ENCODE measurements at places on chromosomes 1 and 21.
A peak's percentile ranks its signal among the peaks of the same experiment; 100 is the strongest.

DNA sequence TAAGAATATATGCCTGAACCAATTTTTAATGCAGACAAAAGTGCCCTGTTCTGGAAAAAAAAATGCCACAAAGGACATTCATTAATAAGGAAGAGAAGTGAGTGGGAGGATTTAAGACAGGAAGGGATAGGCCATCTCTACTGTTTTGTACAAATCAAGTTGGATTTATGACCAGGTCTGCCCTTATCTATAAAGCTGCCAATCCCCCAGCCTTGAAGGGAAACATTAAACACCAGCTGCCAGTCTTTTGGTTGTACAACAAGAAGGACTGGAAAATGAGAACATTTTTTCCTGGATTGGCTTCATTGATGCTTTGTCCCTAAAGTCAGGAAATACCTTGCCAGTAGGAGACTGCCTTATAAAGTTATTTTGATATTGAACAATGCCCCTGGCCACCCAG lies 444.0 kb downstream of the NPHP4 start:
- DNase-seq = no peak

DNA sequence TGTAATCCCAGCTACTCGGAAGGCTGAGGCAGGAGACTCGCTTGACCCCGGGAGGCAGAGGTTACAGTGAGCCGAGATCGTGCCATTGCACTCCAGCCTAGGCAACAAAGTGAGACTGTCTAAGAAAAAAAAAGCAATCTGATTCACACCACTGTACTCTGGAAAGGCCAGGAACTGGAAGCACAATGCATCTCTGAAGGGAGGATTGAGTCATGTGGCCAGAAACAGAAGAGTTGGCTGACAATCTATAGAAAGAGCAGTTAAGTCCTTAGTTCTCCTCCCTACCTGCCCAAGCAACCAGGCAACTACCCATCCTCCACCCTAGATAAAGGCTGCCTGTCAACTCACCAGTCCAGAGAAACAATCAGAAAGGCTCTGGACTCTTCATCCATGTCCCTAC lies 45.9 kb downstream of the PIK3R3 start:
- DNase-seq = no peak

- peak; percentile 36 for DNase-seq
These were observed 9.2 kb downstream of the RPS6KA1 start for GRCh38 chr1:26538480-26539412.

DNA sequence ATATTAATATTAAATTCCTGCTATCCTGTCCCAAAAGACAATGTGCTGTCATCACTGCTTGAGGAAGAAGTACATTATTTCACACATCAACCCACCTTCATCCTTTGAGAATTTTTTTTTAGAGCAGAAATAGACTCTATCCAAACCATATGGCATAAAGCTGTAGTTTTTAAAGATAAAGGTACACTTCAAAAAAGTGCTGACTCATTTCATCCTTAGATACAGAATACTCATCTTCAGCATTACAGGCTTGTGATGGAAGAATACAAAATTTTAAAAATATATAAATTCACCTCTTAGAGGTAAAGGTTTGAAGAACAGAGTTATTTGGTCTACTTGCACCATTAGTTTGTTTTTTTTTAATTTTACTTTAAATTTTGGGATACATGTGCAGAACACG lies 126.7 kb upstream of the ERG start:
- no peak for DNase-seq

DNA sequence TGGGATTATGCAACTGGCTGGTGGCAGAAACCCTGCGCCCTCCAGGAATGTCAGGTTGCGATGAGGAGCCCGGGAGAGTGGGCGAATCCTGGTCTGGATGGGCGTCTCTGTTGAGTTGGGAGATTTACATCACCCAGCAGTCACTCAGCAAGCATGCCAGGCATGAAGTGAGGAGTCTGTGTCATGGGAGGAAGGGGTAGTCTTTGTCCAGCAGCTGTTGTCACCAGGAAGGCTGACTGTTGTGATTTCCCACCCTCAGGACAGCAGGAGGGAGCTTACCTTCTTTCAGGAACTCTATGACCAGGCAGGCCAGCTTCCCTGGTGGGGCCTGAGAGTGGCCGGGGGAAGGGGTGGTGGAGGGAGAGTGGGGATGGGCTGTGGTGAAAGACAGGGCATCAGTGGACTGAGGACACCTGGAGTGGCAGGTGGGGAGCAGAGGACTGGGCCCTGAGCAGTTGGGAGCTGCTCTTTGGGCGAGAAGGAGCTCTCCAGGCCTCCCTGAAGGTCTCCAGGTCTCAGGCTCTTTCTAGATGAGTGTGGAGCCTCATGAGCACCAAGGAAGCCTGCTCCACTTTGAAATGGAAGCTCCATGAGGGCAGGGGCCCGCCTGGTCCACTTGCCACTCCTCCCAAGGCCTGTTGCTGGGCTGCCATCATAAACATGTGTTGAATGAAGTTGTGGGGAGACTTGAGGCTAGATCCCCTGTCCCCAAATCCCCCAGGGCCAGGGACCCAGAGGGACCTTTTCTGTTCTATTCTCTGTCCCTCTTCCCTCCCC lies 21.3 kb upstream of the PKP1 start:
- no peak for DNase-seq

- no peak for DNase-seq
These were observed 166.9 kb upstream of the PRMT6 start for GRCh38 chr1:106889583-106889982.

- DNase-seq = no peak
These were observed 5.8 kb downstream of the LRRC8D start for GRCh38 chr1:89826594-89826993.

DNA sequence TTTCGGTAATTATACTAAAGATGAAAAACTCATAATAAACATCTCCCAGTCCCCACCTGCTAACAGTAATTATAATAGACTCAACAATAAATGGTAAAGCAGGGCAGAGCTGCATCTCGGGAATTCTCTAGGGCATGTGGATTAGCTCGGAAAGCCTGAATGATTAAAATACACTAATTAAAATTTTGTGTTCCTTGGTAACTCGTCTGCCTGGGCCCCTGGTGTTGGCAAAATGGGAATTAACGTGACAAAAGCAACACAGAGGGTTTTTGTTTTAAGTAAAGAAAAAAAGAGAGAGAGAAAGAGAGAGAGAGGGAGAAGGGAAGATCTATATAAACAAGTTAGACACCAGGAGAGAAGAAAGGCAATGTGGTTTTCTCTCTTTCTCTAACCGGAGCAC lies 62.1 kb downstream of the CASZ1 start:
- no peak for DNase-seq

DNA sequence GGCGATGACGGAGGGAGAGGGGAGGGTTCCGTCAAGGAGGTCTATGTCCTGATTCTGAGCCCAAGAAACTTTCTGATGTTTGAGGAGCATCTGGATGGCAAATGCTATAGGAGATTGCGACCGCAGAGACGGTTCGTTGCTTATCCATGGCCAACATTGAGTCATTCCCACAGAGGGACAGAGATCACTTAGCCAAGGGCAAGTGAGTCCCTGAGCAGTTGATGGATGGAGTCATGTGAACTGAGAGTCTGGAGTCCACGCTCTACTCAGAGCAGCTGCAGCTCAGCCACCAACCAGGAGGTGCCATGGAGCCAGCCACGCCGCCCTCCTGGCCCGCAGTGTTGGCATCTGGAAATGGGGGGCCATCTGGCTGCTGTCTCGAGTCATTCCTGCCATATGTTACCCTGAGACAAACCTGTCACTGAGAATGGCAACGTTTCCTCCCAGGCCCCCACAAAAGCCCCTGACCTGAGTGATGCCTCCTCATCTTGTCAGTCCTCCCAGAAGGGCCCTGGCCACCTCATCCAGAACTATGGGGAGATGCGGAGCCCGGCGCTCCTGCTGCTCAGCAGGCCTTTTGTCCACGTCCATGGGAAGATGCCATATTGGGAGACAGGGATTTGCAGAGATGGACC lies 58.6 kb downstream of the ATP5PO start:
- no peak for DNase-seq

GRCh38 chr1:1287288-1288110 lies 7.3 kb downstream of the SCNN1D start:
- no peak for DNase-seq

DNA sequence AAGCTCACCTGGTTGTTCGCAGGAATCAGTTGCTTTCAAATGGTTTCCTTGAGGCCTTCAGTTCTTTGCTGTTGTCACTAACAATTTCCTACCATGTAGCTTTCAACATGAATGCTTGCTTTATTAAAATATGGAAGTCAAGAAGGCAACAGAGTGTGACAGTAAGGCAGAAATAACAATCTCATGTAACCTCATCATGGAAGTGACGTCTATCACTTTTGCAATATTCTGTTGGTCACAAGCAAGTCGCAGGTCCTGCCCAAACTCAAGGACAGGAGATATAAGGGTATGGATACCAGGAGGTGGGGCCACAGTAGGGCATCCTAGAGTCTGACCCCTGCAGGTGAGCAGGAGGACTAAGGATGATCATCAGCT lies 296.8 kb upstream of the ZP4 start:
- no peak for DNase-seq

DNA sequence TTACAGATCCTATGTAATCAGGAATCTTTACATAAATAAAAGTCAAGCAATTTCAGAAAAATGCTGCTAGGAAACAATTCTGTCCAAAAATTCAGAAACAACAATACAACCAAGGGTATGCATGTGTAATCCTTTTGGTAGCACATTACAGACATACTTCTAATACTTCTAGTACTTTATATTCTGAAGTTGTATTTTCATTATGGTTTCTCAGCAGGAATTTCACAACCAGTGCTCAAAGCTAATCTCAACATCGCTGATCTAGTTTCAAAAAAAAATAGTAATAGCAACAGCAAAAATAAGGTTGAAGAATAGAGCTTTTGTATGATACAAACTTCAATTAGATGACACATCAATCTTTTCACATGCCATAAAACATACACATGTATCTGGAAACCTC lies 545.2 kb downstream of the LTN1 start:
- no peak for DNase-seq

DNA sequence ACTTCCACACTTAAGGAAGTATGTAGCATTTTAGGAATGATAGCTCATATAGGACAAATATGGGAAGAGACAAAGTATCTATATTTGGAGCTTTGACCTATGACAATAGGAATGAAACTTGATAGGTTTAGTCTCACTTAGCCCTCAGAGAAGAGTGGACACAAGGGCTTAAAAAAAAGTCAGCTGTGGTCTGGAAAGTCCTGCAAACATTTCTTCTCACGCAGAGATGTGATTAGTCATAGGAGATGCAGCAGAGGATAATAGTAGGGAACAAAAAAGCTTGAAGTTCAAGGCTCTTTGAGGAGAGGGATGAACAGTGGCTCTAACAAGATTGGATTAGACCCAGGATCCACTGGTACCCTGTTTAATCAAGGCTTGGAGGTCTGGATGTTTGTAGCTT lies 14.8 kb upstream of the RNF220 start:
- DNase-seq = no peak

DNA sequence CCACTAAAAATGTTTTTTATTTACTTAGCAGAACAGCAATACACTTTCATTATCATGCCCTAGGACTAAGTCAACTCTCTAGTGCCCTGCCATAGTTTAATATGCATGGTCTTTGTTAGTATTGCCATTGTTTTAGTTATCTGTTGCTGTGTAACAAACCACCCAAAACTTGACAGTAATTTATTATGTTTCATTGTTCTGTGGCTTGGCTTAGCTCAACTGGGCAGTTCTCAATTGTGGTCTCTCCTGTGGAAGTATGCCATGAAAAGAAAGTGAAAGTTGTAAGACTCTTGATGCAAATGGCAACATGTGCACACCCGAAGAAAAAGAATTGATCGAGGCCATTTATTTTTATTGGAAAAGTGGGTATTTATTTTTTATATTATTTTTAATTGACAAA lies 206.3 kb upstream of the KCTD3 start:
- DNase-seq = no peak

GRCh38 chr21:39952265-39952664 lies 85.0 kb downstream of the PCP4 start:
- DNase-seq = no peak

DNA sequence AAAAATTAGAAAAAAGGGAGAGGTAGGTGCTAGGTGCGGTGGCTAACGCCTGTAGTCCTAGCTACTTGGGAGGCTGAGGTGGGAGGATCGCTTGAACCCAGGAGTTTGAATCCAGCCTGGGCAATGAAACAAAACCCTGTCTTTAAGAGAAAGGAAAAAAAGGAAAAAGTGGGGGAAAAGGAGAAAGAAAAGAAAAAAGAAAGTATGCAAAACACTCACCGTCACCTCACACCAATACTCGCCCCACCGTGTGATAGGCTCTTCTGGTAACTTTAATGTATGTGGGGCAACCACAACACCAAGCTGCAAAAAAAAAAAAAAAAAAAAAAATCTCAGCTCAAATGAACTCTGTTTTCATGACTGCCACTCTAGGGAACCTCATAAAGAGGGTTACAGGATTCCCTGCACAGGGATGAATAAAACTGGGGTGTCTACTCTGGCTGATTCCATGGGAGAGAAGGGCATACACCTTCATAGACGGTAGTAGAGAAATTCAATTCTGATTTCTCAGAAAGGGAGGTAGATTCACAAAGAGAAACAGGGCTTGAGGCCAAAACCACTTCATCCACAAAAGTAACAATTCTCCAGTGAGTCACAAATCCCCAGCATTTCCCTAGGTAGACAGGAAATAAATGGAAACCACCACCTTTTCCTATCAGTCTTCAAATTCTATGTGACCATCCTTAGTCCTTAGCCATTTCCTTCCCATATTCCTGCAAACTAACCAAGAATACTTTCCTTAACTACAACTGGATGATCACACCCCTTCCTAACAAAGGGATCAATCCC lies 2.5 kb downstream of the MRPL9 start:
- DNase-seq = no peak

- DNase-seq = no peak
These were observed 234.4 kb downstream of the RERE start for GRCh38 chr1:8583031-8583430.

- no peak for DNase-seq
These were observed 30.0 kb upstream of the AGPAT3 start for GRCh38 chr21:43835050-43835449.

DNA sequence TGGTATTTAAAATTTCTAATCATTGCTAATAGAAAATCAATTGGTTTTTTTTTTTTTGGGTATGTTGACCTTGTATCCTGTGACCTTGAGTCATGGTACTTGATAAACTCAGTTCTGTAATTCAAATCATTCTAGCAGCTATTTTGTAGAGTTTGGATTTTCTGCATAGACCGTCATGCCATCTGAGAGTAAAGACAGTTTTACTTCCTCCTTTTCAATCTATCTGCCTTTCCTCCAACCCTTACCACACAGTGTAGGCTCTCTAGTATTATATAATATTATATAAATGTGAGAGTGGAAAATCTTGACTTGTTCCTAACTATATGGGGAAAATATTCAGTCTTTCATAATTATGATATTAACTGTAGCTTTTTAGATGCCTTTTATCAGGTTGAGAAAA lies 7.0 kb downstream of the TDRD5 start:
- no peak for DNase-seq
